ENCODE measurements at places on chromosomes 5 and 9.

DNA sequence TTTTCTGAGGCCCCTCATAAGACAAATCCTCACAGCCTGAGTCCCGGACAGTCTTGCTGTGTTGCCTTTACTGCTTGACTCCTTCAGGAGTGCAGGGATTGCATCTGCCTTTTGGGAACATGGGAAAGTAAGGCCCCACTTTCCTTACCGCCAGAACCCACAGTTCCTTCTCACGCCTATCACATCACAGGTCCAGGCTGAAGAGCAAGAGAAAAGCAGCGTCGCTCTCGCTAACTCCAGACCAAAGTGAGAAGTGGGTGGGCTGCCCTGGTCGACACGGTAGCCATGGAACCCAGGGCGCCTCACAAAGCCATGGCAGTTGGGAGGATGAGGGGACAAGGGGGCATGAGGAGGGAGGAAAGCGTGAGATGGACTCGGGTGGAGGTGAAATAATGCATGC, 7.9 kb upstream of the ZDHHC11 start:
- DNase-seq = no peak

- no peak for DNase-seq
Observed at GRCh38 chr9:96509848-96510247, 59.9 kb downstream of the HABP4 start.

DNA sequence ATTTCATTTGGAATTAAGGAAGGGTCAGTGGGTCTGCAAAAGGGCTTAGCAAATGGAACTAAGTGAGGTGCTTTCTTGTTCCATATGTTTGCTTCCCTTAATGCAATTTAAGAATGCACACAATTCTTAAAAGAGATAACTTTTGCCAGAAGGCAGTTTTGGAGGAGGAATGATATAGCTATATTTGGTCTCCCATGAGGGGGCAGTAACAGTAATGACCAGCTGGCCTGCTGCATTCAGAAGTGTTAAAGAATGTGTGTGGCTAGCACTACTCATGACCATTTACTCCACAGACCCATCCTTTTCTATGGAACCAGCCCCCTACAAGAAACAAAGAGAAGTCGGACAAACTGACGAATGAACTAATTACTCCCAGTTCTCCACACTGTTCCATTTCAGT, 638.9 kb downstream of the RAB3C start:
- no peak for DNase-seq

- DNase-seq = no peak
Observed at GRCh38 chr9:134073500-134073899, 5.7 kb upstream of the BRD3 start.

- DNase-seq = no peak
Observed at GRCh38 chr9:100150214-100150613, 51.2 kb downstream of the INVS start.

GRCh38 chr9:120524863-120525262, 55.1 kb downstream of the CDK5RAP2 start:
- no peak for DNase-seq

DNA sequence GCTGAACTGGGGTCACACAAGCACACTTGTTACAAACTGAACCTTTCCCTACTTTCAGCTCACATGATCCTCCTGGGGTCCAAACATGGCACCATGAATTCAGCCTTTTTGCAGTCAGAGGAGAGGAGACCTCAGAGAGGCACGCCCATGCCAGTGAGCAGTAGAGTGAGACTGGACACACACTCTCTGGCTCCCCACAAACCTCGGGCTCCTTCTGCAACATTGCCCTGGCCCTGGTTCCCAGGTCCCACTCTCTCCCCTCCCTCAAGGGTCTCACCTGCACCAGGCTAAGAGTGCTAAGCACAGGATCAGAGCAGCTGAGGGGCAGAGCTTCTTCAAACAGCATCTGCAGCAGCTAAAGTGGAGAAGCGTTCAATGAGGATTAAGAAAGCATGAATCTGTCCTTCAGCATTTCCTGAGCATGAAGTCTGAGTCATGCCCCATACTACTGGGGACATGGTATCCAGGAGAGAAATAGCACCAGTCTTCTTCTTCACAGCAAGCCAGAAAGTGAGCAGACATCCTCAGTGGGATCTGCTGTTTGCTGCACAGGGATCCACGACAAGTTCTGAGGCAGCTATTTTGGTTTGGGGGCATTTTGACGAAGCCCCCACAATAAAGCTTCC, 27.2 kb downstream of the SLC35A4 start:
- no peak for DNase-seq

- no peak for DNase-seq
Observed at GRCh38 chr5:148406406-148406805, 22.6 kb downstream of the FBXO38 start.

DNA sequence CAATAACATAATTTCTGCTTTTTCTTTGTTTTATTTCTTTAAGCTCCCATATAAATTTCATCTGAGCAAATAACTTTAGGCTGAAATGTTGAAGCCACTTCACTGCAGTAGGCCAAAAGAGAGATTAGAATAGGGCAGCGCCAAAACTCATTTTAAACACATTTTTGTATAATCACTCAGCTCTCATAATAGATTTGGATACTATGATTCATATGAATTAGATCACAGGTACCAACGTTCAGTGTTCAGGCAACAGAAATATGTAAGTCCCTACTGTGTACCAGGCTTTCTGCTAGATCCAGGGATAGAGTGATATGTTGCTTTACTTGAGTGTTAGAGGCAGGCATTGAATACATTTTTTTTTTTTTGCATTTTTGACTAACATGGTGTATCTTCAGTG, 370.5 kb downstream of the PTPRD start:
- no peak for DNase-seq

- DNase-seq = no peak
Observed at GRCh38 chr5:1195916-1196315, 5.5 kb upstream of the SLC6A19 start.

GRCh38 chr5:128121651-128122050, 38.1 kb downstream of the SLC12A2 start:
- no peak for DNase-seq

DNA sequence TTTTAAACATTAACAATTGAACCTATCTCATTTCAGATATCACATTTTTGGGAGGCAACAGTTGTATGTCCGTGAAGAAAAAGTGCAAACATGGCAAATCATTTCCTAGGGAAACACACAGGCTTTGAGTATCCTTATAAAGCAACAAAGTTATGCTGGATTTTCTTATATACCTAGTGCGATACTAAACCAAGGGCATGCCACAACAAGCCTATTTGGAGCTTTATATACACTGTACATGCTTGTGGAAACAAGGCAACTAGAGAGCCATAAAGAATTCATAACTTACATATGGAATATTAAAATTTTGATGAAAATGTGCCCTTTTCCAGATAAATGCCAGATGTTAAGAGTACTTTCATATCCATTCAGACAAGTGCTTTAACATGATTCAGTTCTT, 191.4 kb downstream of the DCP2 start:
- DNase-seq = no peak

- DNase-seq = no peak
Observed at GRCh38 chr5:135149956-135150723, 116.1 kb upstream of the PITX1 start.

DNA sequence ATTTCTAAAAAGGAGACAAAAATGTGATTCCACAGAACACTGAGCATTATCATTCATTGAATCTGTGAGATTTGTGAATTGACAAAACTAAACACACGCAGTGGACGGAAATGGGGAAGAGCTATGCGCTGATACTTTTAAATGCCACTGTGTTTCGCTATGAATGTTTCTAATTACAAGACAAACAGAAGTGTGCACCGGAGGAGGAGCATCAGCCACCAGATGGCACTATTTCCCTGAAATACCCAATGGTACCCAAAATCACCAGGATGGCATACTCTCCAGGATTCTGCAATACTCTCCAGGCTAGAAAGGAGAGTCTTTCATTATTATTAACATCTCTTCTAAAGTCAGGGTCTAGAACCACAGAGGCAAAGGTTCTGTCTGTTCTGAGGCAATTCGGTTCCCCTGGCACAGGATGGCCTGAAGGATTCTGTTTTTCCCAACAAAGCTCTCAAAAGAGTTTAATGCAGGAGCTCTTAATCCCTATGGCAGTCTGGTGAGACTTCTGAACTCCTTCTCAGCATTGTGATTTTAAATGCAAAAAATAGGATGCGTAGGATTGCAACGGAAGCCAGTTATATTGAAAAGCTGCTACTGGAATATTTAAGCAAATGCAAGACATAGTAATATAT, 13.8 kb upstream of the PUM3 start:
- peak; percentile 53 for DNase-seq

DNA sequence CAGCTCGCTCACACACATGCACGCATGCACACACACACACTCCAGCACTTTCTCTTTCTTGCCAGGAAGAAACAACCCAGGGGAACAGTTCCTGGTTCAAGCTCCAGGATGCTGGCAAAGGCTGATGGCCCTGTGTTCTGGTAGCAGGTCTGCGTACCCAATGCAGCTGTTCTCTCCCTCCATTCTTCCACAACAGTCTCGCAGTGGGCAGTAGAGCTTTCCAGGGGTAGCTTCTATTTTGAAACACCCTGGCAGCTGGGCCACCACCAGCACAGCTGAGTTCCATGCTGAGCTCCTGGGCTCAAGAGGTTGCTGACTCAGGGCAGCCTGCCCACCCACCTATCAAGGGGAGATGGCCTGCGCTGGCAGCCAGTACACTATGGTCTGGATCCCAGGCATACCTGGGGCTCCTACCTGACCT, 4.7 kb downstream of the VDAC1 start:
- no peak for DNase-seq

DNA sequence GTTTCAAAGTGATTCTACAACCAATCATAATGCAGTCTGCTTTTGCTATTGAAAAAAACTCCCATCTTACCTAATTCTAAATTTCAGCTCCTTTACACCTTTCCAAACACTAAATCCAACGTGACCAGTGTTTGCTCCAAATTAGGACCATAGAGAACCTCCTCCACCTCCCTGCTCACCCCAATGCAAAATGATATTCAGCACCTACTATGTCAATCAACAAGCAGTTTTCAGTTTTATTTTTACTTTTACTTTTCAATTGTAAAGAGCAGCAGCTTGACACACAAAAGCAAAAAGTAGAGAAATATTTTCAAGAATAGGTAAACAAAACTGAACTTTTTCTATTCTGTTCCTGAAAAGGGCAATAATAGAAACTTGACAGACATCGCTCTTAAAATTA, 3.4 kb downstream of the FAM13B start:
- DNase-seq = no peak

GRCh38 chr9:121767171-121767769, 115.8 kb downstream of the DAB2IP start:
- DNase-seq = no peak

- DNase-seq = no peak
Observed at GRCh38 chr5:122697191-122697590, 77.7 kb upstream of the SNX2 start.

DNA sequence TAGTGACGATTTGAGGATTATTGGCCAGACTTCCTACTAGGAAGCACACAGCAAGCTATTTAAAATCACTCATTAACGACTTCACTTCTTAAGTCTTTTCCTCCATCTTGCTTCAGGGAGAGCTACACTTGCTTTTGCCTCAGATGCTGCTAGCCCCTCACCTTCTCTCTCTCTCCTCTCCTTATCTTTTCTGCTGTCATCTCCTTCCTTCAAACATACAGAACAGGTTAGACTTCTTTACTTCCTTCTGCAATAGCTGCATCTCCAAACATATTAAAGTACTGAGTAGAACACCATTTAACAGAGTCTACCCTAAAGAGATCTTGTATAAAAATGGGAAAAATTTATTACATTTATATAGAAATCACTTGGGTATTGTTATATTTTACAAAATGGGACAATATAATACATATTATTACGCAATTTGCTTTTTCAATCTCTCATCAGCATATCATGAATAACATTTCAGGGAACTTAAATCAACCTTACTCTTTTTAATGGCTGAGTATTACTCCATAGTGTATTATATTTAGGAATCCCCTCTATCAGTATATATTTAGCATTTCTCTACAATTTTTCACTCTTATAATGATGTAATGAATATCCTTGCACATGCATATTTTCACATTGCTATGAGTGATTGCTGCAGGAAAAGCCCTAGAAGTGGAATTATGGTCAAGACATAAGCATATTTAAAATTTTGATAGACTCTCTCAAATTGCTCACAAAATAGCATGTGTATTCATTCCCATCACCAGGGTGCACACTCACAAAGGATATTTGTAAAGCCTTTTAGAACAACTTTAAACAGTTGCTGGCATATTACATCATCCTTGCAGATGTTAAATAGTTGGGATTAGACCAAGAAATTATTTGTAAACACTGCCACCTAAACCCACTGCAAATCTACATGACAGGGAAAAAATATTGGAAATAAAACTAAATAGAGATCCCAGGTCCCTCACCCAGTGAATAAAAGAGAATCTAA, 164.5 kb upstream of the NFIB start:
- no peak for DNase-seq

- DNase-seq = no peak
Observed at GRCh38 chr9:3177936-3178335, 334.0 kb upstream of the PUM3 start.

- DNase-seq = no peak
Observed at GRCh38 chr9:130319300-130319699, 53.7 kb downstream of the HMCN2 start.

DNA sequence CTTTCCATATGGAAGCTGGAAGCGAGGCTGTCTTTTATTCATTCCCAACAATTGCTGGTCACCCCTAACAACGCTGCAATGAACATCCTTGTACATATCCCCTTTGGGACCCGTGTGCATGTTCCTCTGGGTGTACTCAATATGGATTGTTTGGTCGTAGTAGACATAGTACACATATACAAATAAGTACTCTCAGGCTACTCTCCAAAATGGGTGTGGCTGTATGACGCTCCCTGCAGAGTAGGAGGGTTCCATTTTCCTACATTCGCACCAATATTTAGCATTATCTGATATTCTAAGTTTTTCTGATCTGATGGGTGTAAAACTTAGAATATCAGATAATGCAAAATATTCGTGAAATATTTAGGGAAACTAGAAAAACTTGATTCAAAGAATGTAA, 23.2 kb upstream of the NAA35 start:
- DNase-seq = no peak

- no peak for DNase-seq
Observed at GRCh38 chr9:35903049-35903448, 3.0 kb upstream of the HRCT1 start.

GRCh38 chr5:79488058-79488457, 25.9 kb downstream of the HOMER1 start:
- no peak for DNase-seq

- DNase-seq = no peak
Observed at GRCh38 chr9:25602400-25603044, 75.7 kb downstream of the TUSC1 start.

DNA sequence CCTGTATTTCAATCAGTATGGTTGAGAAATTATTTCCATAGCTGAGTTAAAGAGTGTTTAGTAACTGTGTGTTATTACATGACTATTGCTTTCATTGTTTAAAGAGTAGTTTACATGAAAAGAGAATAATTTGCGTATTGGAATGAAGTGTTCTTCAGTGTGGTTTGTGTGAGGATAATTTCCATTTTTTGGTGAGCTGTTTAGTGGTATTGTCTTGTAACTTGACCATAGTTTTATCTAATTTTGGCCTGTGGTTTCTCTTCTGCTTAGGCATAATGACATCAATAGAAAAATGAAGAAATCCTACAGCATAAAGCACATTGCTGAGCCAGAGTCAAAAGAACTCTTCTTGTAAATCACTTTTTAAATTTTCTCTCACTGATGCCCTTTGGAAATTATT, 151.2 kb downstream of the SNCAIP start:
- no peak for DNase-seq
